ENCODE measurements at places on chromosomes 3 and 15.

- DNase-seq: no peak
Measured at GRCh38 chr3:3603351-3603750, 195.9 kb upstream of the LRRN1 start.

GRCh38 chr3:9295007-9295406 lies 45.6 kb upstream of the SRGAP3 start:
- no peak for DNase-seq

DNA sequence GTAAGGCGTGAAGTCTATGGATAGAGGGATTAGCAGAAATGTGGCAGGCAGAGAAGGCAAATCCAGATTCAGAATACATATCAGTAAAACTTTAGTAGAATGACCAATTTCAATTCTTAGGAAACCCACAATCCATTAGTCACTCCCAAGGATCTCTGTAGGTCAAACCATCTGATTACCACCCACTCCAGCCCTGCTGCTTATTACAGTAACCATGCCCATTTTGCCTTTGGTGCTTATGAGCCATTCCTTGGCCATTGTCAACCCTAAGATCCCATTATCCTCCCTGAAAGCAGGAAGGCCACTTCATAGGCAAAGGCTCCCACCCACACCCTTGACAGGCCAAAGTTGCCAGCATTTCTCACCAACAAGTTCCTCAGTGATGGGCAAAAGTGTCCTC lies 5.1 kb upstream of the KLHL40 start:
- DNase-seq: no peak

DNA sequence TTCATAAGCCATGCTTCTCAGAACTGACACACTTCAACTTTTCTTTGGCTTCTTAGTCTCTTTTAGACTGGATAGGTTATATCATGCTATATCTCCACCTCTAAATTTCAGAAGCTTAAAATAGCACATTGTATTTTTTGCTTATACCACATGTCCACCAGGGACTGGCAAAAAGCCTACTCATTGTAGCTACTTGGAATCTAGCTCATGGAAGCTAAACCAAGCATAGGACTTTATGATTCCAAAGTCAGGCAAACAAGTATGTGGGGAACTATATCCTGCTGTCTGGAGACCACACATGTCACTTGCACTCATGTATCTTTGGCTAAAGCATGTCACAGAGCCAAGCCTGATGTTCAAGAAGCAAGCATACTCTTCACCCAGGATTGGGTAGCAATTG lies 245.0 kb upstream of the RASGRP1 start:
- peak; percentile 26 for DNase-seq

GRCh38 chr15:37014566-37014965 lies 85.8 kb downstream of the MEIS2 start:
- no peak for DNase-seq

GRCh38 chr3:46517016-46517783 lies 19.4 kb downstream of the RTP3 start:
- DNase-seq: no peak

- no peak for DNase-seq
Measured at GRCh38 chr3:73074781-73075180, 13.3 kb downstream of the EBLN2 start.

GRCh38 chr3:170414202-170414663 lies 4.4 kb upstream of the CLDN11 start:
- DNase-seq: peak; percentile 96

DNA sequence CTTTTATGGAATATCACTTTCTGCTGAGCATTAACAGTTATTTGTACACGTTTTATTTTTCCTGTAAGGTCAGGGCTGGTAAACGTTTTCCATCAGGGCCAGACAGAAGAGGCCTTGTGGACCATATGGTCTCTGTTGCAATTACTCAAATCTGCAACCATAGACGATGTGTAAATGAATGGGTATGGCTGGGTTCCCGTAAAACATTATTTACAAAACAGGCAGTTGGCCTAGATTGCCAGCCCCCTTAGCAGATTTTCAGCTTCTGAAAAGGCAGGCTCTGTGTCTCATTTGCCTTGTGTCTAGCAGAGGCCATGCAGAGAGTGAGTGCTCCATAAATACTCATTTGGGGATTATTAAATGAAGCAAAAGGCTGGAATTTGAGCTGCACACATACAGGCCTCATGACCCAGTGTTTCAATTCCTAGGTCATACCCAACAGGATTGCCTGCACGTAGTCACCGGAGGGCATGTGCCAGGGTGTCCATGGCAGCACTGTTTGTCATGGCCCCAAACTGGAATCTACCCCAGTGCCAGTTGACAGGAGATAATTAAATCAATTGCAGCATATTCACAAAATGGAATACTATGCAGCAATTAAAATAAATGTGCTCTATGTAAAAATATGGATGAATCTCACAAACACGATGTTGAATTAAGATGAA lies 51.3 kb downstream of the GPD1L start:
- no peak for DNase-seq

DNA sequence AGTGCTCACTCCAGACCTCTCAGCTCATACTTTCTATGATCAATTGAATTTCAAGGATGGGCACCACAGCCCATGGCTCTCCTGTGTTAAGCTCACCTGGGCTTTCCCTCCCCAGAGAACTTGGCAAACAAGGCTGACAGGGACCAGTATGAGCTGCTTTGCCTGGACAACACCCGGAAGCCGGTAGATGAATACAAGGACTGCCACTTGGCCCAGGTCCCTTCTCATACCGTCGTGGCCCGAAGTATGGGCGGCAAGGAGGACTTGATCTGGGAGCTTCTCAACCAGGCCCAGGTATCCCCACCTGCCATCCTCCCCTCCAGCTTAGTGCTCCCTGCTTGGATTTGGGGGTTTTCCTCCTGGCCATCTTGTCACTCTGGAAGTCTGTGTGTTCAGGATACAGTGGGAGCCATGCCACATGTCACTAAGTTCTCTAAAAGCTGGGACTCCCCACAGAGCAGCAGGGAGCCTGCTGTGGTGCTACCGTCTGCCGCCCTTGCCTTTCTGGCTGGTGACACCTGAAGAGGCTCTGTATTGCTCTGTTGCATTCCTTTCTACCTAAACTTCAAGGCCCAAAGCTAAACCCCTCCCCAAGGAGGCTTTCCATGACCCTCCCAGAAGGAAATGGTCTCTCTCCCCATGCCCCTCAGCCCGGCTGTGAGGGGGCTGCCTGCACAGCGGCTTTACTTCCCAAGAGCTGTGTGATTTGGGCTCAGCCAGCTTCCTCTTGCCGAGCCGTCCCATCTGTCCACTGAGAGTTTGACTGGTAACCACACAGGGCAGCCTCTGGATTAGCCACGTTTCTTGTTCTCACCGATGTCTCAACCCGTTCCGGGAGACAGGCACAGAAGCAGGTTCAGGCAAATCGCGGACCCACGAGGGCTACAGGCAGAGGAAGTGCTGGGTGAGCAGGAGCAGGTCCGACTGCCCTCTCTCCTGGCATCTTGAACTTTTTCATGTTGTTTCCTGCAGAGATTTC lies 10.8 kb downstream of the TF start:
- no peak for DNase-seq

GRCh38 chr3:115330430-115330829 lies 183.3 kb upstream of the ZBTB20 start:
- peak; percentile 45 for DNase-seq

DNA sequence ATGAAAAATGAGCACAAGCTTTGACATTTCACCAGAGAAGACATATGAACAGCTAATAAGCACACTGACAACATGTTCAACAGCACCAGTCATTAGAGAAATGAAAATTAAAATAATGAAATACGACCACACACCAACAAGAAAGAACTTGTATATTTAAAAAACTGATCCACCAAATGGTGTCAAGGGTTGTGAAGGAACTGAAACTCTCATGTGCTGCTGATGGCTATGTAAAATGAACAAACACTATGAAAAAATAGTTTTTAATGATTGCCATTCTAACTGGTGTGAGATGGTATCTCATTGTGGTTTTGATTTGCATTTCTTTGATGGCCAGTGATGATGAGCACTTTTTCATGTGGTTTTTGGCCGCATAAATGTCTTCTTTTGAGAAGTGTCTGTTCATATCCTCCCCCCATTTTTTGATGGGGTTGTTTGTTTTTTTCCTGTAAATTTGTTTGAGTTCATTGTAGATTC lies 193.8 kb downstream of the SCAPER start:
- no peak for DNase-seq

- no peak for DNase-seq
Measured at GRCh38 chr3:164222197-164222596, 856.1 kb downstream of the SI start.

DNA sequence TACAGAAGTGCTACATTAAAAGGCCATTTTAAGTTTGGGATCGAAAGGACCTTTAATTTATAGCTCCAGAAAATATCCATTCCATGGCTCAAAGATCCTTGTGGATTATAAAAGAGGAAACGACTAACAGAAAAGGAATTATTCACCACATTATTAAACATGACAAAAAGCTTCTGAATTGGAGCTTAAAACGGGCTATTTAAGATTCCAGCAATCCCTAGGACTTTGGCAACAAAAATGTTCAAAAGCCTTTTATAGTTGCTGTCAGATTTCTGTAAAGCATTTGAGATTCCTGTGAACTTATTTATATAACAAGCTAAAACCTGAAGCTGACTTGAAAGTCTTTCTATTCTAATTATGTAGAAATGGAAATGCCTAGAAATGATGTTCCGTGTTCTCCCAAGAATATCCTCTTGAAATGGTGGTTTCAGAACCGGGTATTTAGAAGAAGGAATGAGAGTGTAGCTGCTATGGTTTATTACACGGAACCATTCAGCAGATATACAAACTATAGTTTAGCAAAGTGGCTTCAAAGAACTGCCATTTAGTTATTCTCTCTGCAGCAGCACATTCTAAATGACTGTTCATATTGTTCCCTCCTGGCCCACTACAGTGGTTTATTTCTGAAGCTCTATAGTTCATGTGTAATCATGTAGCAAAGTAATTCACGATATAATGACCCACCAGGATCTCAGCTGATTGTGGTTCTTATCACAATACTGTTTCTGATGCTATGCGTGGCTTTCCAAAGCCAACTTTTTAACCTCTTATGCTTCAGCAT lies 961.7 kb downstream of the FHIT start:
- no peak for DNase-seq

DNA sequence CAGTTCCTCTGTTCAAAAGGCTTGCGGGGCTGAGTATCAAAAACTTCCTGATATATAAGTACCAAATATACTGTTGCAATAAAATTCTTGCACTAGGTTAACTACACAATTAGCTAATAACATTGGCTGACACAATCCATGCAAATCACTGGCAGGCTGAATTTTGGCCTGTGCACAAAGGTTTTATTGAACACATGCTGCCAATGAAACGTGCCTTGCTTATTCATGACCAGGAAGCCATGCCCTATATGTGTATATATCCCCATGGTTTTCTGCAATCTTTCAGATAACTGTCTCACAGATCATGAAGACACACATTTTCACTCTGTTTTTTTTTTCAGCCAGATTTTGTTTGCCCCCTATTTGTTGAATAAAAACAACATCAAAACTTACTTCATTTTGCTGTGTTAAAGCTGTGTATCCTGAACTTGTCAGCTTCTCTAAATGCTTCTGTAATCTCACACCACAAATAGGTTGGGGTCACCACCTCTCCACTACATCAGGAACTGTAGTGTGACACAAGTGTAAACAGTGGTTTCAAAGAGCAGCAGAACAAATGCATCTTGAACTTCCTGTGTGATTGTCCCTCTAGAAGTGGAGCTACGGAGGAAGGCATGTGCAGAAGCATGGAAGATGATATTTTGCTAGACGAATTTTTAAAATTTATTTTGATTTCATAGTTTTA lies 920.7 kb upstream of the NR2F2 start:
- DNase-seq: no peak

GRCh38 chr3:186938716-186939115 lies 8.4 kb downstream of the ST6GAL1 start:
- no peak for DNase-seq

DNA sequence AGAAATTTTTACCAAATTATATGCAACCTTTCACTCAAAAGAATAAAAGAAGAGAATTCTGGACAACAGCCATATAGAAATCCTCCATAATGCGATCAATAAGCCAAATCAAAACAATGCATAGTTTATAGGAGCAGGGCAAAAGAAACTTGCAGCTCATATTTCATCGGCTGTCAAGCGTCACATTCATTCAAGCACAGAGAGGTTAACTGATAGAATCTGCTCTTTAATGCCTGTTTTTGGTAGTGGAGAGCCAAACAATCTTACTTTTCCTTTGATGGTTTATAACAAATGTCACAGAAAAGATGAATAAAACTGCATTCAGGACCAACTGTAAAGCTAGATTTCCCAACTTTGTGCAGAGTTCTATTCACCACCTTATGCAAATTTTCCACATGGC lies 35.4 kb downstream of the PRTG start:
- no peak for DNase-seq

DNA sequence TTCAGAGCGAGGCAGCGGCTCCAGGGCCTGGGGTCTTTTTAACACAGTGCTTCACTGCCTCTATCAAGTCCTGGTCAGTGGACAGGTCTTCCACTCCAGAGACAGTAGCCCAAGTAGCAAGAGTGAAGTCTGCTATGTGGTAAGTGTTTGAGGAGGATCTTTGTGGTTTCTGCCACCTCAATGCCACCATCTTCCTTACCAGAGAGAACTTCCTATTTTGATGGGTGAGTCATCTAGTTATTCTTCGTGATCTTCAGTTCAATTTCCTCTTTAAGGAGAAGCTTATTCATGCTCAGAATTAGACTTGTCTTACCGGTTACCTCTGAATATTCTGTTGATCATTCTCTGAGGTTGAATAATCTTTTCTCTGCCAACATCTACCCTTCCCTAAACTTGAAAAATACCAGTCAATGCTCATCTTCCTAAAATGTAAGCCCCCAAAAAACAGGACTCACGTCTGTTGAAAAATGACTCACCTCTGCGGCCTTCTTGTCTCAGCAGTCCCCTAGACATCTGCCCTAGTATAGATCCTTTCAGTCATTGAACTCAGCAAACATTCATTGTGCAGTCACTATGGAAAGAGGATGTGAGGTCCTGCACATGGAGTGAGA lies 32.2 kb upstream of the BCL6 start:
- DNase-seq: no peak

DNA sequence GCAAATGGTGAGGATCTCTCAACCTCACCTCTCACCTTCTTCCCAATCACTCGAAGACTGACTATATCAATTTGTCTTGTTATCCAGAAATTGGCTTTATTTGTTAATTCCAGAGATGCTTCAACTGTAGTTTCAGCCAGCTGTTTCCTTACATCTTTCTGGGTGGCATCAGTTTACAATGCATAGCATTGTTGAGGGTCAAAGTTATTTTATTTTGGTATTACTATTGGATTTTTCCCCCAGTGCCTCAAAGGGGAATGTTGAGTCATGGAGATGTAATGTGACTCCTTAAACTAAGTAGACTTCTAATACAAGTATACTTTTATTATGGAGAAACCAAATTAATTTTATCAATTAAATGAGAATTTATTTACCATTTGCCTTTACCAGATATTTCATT lies 351.6 kb downstream of the TIGIT start:
- DNase-seq: no peak

GRCh38 chr15:74338676-74339075 lies 28.8 kb downstream of the CYP11A1 start:
- no peak for DNase-seq
